ENCODE measurements at places on chromosomes 13 and 19.
A peak's percentile ranks its signal among the peaks of the same experiment; 100 is the strongest.

GRCh38 chr19:5037936-5038335, 69.0 kb downstream of the KDM4B start:
- no peaks in the 10 kb centered on the region for H3K27me3 ChIP-seq
- DNase-seq: no peak
- H3K27ac ChIP-seq: no peak overlapping the region
- H3K4me1 ChIP-seq: peaks cover 29% of the 10 kb centered on the region
- no peak overlapping the region for H3K4me3 ChIP-seq

DNA sequence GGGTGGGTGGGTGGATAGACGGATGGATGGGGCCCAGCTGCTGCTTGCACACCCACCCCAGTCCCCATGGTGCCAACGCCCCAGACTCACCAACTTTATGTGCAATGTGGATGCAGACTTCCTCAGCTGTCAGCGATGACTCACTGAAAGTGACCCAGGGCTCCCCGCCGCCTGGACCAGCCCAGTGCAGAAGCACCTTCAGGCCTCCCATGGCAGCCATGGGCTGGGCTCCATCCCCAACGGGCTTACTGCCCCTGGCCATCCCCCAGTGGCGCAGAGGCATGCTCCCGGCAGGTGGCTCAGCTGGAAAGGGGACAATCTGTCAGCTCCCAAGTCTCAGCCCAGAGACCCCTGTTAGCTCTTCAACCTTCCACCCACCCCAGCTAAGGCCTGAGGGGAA, 2.2 kb downstream of the TYK2 start:
- no peak for DNase-seq
- H3K4me3 ChIP-seq: no peak overlapping the region
- H3K27me3 ChIP-seq: no peaks in the 10 kb centered on the region

GRCh38 chr13:99288089-99288488, 19.1 kb downstream of the GPR183 start:
- H3K4me3 ChIP-seq: peak overlapping the region; percentile 47
- no peaks in the 10 kb centered on the region for H3K36me3 ChIP-seq
- DNase-seq: no peak
- peak overlapping the region; percentile 57 for H3K27ac ChIP-seq
- peaks cover 36% of the 10 kb centered on the region for H3K4me1 ChIP-seq

DNA sequence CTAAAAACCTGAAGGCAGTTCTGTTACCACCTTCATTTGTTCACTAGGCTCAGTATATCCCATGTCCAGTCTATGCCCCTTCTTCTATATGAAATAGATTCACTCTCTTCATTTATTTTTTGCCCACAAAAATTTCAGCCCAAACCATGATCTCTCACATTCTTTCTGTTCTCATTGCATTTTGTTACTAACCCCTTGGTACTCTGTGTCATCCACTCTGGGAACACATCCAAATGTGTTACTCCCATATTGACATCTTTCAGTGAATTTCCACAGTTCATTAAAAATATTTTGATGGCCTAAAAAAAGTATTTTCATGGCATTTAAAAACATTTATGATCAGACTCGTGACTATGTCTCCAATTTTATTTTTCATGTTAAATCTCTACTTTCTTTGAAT, 378.9 kb downstream of the SLITRK1 start:
- no peak overlapping the region for H3K4me3 ChIP-seq
- H3K27ac ChIP-seq: no peak overlapping the region
- no peaks in the 10 kb centered on the region for H3K36me3 ChIP-seq
- H3K27me3 ChIP-seq: no peaks in the 10 kb centered on the region
- no peaks in the 10 kb centered on the region for H3K4me1 ChIP-seq

GRCh38 chr19:46317339-46317738, 20.5 kb downstream of the HIF3A start:
- H3K4me1 ChIP-seq: peaks cover 34% of the 10 kb centered on the region
- DNase-seq: no peak
- peak overlapping the region; percentile 24 for H3K27ac ChIP-seq
- H3K36me3 ChIP-seq: peaks cover 30% of the 10 kb centered on the region
- H3K4me3 ChIP-seq: no peak overlapping the region

- no peaks in the 10 kb centered on the region for H3K27me3 ChIP-seq
- no peaks in the 10 kb centered on the region for H3K4me1 ChIP-seq
- DNase-seq: no peak
- H3K36me3 ChIP-seq: peaks cover 5% of the 10 kb centered on the region
These were observed 83.8 kb downstream of the GJA3 start for GRCh38 chr13:20077086-20077485.

GRCh38 chr13:51793570-51794271, 10.2 kb downstream of the DHRS12 start:
- H3K4me1 ChIP-seq: peaks cover 18% of the 10 kb centered on the region
- DNase-seq: no peak
- no peak overlapping the region for H3K4me3 ChIP-seq
- H3K36me3 ChIP-seq: no peaks in the 10 kb centered on the region
- H3K27ac ChIP-seq: peak overlapping the region; percentile 38

- no peak overlapping the region for H3K27ac ChIP-seq
- H3K36me3 ChIP-seq: peaks cover 53% of the 10 kb centered on the region
- no peaks in the 10 kb centered on the region for H3K4me1 ChIP-seq
- no peak overlapping the region for H3K4me3 ChIP-seq
- DNase-seq: no peak
These were observed 22.0 kb downstream of the NOTCH3 start for GRCh38 chr19:15178629-15179308.

GRCh38 chr19:14761607-14762006, 16.8 kb downstream of the ADGRE2 start:
- H3K4me1 ChIP-seq: no peaks in the 10 kb centered on the region
- H3K27me3 ChIP-seq: no peaks in the 10 kb centered on the region
- no peak overlapping the region for H3K4me3 ChIP-seq
- no peaks in the 10 kb centered on the region for H3K36me3 ChIP-seq
- no peak for DNase-seq

DNA sequence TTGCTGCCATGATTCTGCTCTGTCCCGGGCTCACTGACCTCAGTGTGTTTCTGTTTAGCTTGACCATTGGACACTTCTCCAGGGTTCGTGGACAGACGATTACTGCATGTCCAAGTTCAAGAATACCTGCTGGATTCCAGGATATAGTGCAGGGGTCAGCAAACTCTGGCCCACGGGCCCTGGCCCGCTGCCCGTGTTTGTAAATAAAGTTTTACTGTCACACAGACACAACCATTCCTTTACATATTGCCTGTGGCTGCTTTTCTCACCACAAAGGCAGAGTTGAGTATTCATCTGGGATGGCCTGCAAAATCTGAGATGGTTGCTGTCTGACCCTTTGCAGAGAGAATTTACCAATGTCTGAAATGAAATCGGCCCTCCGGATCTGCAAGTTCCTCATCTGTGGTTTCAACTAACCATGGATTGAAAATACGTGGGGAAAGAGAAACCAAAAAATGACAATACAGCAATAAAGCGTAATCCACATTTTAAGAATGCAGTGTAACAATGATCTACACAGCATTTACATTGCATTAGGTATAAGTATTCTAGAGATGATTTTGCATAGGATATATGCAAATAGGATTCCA, 25.9 kb upstream of the F2RL3 start:
- H3K27me3 ChIP-seq: no peaks in the 10 kb centered on the region
- no peaks in the 10 kb centered on the region for H3K4me1 ChIP-seq
- H3K4me3 ChIP-seq: no peak overlapping the region

- no peak for DNase-seq
- peaks cover 15% of the 10 kb centered on the region for H3K4me1 ChIP-seq
- no peaks in the 10 kb centered on the region for H3K36me3 ChIP-seq
- H3K4me3 ChIP-seq: peak overlapping the region; percentile 60
- H3K27ac ChIP-seq: no peak overlapping the region
These were observed 641 bp upstream of the SOX21 start for GRCh38 chr13:94712812-94713560.

- H3K4me3 ChIP-seq: no peak overlapping the region
- no peak overlapping the region for H3K27ac ChIP-seq
- H3K4me1 ChIP-seq: no peaks in the 10 kb centered on the region
These were observed 21.6 kb upstream of the WDR88 start for GRCh38 chr19:33110137-33110910.

GRCh38 chr13:69553976-69554375, 553.6 kb upstream of the ATXN8OS start:
- DNase-seq: no peak
- no peaks in the 10 kb centered on the region for H3K4me1 ChIP-seq
- no peaks in the 10 kb centered on the region for H3K36me3 ChIP-seq
- no peak overlapping the region for H3K27ac ChIP-seq

DNA sequence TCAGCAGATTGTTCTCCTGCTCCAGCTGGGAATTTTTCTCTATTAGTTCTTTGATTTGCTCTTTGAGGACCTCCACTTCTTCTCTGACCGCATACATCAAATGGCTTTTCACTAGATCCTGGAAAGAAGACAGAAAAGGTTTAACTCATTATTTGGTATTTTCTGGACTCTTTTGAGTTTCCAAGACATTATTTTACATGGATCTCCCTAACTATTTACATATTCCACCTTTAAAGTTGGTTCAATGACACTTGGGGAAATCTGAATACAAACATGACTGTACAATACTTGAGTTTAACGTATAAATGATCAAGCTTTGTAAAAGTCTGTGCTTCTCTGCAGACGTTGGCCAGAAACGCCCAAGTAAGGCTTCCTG, 61.1 kb downstream of the SERP2 start:
- peaks cover 8% of the 10 kb centered on the region for H3K36me3 ChIP-seq
- no peak for DNase-seq
- H3K4me3 ChIP-seq: peak overlapping the region; percentile 80
- H3K4me1 ChIP-seq: peaks cover 11% of the 10 kb centered on the region

DNA sequence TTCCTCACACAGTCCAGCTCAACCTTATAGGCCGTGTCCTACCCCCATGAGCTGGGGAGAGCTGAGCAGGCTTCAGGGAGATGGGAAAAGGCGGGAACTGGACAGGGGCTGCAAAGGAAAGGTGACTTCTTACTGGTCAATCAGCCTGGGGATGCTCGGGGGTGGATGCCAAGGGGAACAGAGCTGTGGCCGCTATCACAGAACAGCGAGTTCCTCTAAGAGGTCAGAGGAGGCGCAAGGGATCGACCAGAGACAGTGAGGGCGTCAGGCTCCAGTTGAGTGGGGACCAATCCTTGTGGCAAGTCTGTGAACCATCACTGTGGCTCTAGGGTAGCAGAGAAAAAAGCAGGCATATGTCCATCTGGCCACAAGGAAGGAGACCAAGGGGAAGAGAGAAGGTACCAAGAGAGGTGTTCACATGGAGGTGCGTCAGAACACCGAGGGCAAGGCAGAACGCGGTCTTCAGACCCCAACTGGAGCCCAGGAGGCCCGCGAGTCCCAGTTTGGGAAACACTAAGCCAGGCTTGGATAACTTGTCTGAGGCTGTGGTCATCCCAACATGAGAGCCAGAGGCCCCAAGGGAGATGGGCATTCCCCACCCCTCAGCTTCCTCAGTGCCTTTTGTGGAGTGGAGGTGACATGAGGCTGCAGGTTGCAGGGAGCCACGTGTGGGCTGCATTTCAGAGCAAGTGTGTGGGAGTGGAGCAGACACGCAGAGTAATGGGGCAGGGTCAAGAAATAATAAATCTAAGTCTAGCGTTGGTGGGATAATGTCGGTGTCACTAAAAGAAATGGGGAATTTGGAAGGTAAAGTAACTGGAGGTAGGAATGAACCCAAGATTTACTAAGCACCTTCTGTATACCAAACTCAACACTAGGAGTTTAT, 3.9 kb downstream of the F10 start:
- no peaks in the 10 kb centered on the region for H3K27me3 ChIP-seq
- DNase-seq: no peak
- no peaks in the 10 kb centered on the region for H3K36me3 ChIP-seq
- no peak overlapping the region for H3K27ac ChIP-seq
- H3K4me1 ChIP-seq: no peaks in the 10 kb centered on the region

- H3K4me3 ChIP-seq: no peak overlapping the region
- H3K27ac ChIP-seq: no peak overlapping the region
- no peaks in the 10 kb centered on the region for H3K27me3 ChIP-seq
- peaks cover 13% of the 10 kb centered on the region for H3K4me1 ChIP-seq
- no peak for DNase-seq
These were observed 109.7 kb upstream of the KLF12 start for GRCh38 chr13:74243637-74244526.

- H3K4me3 ChIP-seq: no peak overlapping the region
- H3K27me3 ChIP-seq: no peaks in the 10 kb centered on the region
- no peaks in the 10 kb centered on the region for H3K36me3 ChIP-seq
- peaks cover 20% of the 10 kb centered on the region for H3K4me1 ChIP-seq
- no peak for DNase-seq
These were observed 192.8 kb upstream of the TSC22D1 start for GRCh38 chr13:44768775-44769581.

- no peaks in the 10 kb centered on the region for H3K27me3 ChIP-seq
- peaks cover 11% of the 10 kb centered on the region for H3K36me3 ChIP-seq
- DNase-seq: no peak
- no peak overlapping the region for H3K4me3 ChIP-seq
- H3K27ac ChIP-seq: no peak overlapping the region
- H3K4me1 ChIP-seq: peaks cover 14% of the 10 kb centered on the region
These were observed 34.5 kb downstream of the ZMYM2 start for GRCh38 chr13:19993024-19993423.

- no peaks in the 10 kb centered on the region for H3K36me3 ChIP-seq
- DNase-seq: no peak
- H3K4me3 ChIP-seq: no peak overlapping the region
- H3K27me3 ChIP-seq: no peaks in the 10 kb centered on the region
These were observed 25.9 kb upstream of the SLC46A3 start for GRCh38 chr13:28744656-28745055.

DNA sequence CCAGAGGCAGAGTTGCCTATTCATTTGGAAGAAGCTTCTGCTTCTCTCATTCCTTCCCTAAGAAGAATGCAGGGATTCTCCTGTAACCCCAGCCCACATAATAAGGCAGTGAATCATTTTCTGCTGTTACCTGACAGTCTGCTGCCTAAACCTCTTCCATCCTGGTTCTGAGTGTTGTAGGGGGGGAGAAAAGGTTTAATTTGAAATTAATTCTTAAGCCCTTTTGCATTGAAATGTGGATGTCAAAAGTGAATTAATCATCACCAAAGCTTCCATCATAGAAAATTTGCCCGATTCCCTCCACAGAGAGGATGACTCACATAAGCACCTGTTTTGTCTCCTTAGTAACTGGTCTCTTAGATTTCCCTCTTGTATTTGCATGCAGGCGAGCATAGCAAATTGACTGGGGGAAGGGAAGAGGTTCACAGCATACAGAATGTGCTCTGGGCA, 146.7 kb upstream of the FNDC3A start:
- H3K36me3 ChIP-seq: no peaks in the 10 kb centered on the region
- H3K4me3 ChIP-seq: no peak overlapping the region
- no peaks in the 10 kb centered on the region for H3K27me3 ChIP-seq
- no peak overlapping the region for H3K27ac ChIP-seq
- no peak for DNase-seq

- peaks cover 23% of the 10 kb centered on the region for H3K4me1 ChIP-seq
- peak overlapping the region; percentile 5 for H3K27ac ChIP-seq
- no peaks in the 10 kb centered on the region for H3K36me3 ChIP-seq
- no peak overlapping the region for H3K4me3 ChIP-seq
- no peak for DNase-seq
These were observed 22.3 kb upstream of the DOCK9 start for GRCh38 chr13:99000137-99000536.

DNA sequence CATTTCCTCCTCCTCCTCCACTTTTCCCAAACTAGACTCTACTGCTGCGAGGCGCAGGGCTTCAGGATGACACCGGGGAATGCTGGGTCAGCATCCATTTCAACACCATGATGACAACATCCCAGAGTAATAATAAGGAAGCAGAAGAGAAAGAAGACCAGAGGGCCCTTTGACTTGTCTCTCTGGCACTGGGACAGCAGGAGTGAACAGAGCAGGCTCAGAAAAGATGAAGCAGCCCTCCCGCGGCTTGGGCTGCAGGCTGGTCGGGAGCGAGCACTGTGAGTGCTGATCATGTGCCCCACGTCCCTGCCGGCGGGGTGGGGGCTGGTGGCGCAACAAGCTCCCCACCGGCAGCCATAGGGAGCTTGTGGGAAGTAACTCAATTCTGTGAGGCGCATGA, 30.5 kb downstream of the RANBP3 start:
- no peak overlapping the region for H3K27ac ChIP-seq
- DNase-seq: no peak
- no peaks in the 10 kb centered on the region for H3K27me3 ChIP-seq

Measured in thoracic aorta (tissue), 2 donors.